ENCODE measurements at places on chromosomes 5 and 9. TPM values are rescaled to one million over a fixed set of nuclear protein-coding genes. Genes with fewer than 3 reads are reported as not detected.

- DNase-seq: peak; percentile 67
Measured at GRCh38 chr9:1748407-1748806, 266.7 kb upstream of the SMARCA2 start.

GRCh38 chr9:86064220-86064619 lies 35.1 kb downstream of the GOLM1 start:
- no peak for DNase-seq

GRCh38 chr9:27470291-27470856 lies 53.7 kb upstream of the IFNK start:
- no peak for DNase-seq

The DOLPP1 gene
- total RNA-seq: 7.5 TPM

DNA sequence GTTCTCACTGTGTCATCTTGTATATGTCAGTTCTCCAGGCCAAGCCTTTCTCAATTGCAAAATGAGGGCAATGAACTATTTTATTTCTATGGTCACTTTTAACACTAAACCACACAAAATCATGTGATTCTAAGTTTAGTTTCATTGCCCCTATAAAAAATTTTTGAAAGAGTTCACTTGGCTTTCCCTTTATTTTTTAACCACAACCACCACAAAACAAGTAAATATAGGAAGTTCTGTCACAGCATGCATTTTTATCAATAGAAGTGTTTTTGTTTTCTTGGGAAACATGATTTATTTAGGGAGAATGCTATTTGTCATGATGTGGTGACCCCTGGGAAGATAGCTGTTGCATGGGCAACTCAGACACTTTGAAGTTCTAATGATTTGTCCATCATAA lies 169.1 kb downstream of the CSNK1G3 start:
- DNase-seq: no peak

- peak; percentile 11 for DNase-seq
Measured at GRCh38 chr9:112629671-112630485, 88.0 kb downstream of the INIP start.

GRCh38 chr5:110086658-110087388 lies 397.1 kb downstream of the MAN2A1 start:
- peak; percentile 68 for DNase-seq

DNA sequence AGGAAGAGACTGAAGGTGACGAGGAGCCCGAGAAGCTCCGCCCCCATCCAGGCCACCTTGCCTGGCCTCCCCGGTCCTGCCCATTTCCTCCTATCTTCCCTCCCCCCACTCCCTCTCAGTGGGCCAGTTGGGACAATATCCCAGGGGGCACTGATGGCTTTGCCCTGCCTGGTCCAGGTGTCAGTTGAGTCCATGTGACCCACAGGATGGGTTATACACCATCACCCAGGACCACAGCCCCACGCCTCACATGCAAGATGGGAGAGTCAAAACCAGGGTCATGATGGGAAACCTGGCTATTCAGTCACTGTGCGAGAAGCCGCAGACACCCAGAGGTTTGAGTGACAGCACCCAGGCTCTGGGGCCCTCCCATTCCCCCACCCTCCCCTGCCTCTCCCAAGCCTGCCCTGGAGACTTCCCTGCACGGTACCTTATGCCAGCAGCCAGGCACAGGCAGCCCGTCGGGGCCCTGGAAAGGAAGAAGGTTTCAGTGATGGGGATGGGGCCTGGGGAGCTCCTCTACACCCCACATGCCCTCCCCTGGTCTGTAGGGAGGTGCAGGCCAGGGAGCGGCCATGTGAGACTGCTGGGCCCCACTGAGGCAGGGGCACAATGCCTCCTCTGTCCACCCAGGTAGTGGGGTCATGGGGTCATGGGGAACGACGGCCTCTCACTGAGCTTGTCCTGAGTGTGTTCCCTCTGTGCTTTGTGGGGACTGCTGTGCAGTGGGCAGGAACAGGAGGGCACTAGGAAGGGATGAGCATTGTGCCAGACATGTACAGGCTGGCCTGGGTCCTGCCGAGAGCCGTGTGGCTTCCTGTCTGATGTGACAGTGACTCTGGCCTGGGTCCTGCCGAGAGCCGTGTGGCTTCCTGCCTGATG lies 6.3 kb upstream of the PHYKPL start:
- no peak for DNase-seq

GRCh38 chr5:180589771-180590542 lies 1.3 kb downstream of the SCGB3A1 start:
- no peak for DNase-seq

DNA sequence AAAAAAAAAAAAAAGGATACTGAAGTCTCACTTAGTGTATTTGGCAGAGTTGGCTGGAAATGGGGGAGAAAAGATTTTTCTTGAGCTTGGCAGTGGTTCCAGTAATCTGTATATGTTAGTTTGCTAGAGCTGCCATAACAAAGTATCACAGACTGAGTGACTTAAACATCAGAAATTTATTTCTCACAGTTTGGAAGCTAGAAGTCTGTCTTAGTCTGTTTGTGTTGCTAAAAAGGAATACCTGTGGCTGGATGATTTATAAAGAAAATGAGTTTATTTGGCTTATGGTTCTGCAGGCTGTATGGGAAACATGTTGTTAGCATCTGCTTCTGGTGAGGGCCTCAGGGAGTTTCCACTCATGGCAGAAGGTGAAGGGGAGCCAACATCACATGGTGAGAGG lies 89.6 kb upstream of the CEP78 start:
- DNase-seq: no peak

DNA sequence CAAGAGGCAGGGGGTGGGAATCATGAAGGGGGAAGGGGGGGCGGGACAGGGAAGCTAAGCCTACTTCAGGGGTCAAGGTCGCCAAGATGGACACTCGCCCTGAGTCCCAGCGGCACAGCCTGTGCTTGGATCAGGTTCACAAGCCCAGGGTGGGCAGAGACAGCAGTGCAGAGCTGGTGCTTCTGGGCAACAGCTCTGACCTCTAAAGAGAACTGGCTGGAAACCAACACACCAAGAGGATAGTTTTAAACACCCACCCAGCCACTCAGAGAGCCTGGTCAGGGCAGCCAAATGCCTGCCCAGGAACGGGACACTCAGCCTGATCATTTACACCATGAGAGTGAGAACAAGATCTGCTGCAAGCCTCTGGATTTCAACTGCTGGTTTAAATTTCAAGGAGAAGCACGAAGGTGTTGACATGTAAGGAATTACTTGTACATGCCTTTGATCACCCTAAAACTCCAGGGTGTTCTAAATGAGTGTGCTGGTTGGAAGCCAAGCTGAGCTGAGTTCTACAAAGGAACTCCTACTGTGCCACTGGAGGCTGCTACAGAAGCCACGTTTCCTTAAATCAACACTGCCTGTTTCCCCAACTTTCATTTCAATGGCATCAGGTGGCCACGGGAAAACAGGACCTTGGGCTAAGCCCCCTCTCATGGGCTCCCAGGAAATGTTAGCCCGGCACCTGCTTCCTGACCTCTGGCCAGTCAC lies 91.5 kb downstream of the TTLL11 start:
- DNase-seq: peak; percentile 54

The SLC25A2 gene
- 0.22 TPM for total RNA-seq

DNA sequence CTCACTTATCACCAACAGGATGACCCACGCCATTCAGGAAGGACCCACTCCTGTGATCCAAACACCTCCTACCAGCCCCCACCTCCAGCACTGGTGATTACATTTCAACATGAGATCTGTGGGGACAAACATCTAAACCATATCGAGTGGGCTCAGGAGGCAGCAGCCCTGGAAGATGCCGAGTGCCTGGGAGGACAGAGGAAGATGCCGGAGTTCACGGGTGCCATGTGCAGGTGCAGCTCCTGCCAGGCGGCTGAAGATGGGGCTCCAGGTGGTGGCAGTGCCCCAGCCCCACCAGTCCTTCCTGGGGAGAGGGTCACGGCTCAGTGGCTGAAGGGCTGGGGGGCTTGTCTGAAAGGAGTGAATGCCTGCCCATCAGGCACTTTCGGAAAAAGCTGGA lies 6.1 kb upstream of the CEP72 start:
- no peak for DNase-seq

DNA sequence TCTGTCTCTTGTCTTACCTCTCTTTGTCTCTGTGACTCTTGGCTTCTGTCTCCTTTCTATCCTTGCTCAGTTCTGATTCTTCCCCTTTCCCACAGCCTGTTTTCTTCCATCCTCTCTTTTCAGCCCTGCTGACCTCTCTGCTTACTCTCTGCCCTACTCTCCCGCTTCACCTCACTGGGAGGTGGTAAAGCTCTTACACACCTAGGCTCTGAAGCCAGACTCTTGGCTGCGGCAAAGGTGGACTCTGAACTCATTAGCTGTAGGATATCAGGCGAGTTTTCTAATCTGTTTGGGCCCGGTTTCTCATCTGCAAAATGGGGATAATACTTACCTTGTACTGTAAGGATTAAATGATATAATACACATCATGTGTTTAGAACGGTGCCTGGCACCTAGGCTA lies 11.1 kb downstream of the PCDH1 start:
- no peak for DNase-seq

The C1QTNF2 gene
- 26.8 TPM for total RNA-seq

DNA sequence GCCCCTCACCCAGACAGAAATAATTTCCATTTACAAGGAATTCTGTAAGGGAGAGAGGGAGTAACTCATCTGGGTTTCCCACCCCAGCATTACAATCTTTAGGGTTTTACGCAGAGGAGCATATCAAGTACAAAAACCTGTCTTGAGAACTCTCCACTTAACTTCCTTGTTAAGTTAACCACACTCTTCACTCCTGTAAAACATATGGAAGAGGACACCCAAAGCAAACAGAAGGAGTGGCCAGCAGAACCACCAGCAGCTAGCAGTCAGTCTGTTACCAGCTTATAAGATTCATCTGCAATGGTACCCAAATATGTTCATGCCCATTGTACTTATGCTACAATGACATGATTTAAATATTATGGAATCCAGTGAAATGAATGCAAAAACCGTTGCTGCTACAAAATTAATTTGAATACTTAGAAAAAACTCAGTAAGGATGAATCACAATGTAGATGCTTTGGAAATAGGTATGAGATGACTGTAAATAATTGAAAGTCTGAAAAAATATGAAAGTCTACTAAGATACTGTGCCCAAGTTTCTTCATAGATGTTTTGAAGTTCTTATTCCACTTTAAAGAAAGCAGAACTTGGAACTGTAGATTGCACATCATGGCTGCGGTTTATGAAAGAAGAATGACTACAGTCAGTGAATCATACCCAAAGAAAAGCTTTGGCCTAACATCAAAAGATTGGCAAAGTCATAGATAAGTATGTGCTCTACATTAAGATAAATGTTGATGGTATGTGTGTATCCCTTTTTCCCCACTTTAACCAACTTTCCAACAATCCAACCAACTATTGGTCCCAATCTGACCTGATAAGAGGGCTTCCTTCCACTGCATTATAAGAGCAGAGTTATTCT lies 233.6 kb downstream of the ACTL7B start:
- DNase-seq: no peak

DNA sequence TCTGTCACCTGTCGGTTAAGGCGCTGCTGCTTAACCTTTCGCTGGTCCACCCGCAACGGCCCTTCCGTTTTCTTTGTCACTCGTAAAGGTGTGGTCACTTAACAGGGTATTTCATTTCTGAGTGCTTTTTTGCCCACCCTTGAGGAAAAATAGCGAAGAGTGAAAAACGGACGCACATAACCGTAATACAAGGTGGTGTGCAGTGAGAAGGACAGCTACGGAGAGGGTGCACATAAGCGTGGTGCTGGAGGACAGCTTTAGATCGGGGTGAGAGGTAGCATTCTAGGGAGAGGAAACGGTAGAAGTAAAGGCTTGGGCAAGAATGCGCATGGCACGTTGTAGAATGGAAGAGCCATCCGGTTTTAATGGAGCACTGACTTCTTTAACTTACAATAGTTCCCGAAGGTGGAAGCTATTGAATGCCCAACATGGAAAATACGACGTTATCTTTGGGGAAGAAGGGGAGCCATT lies 761 bp downstream of the CCT5 start:
- DNase-seq: peak; percentile 25

The VCAN gene
- 248 TPM for total RNA-seq

- DNase-seq: peak; percentile 91
Measured at GRCh38 chr9:71647094-71647591, 121.2 kb downstream of the CEMIP2 start.

The PTGER4 gene
- total RNA-seq: 7.6 TPM

The POLR3G gene
- 1.3 TPM for total RNA-seq

- peak; percentile 31 for DNase-seq
Measured at GRCh38 chr5:21701317-21701716, 1151.8 kb downstream of the CDH12 start.

DNA sequence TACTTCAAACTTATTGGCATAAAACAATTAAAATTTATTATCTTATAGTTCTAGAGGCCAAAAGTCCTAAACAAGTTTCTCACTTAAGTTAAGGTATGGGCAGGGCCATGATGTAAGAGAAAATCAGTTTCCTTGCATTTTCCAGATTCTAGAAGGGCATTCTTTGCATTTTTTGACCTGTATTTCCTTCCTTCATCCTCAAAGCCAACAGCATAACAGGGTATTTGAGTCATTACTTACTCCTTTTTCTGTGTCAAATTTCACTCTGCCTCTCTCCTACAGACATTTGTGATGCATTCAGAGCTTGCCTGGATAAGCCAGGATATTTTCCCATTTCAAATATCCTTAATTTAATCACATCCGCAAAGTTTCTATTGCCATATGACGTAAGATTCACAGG lies 1499.0 kb downstream of the EFNA5 start:
- no peak for DNase-seq

The FGD3 gene
- 2.8 TPM for total RNA-seq

The SLC46A2 gene
- total RNA-seq: 0.04 TPM

The ZNF622 gene
- total RNA-seq: 23.1 TPM

- DNase-seq: peak; percentile 50
Measured at GRCh38 chr5:39780347-39780746, 355.6 kb upstream of the DAB2 start.

DNA sequence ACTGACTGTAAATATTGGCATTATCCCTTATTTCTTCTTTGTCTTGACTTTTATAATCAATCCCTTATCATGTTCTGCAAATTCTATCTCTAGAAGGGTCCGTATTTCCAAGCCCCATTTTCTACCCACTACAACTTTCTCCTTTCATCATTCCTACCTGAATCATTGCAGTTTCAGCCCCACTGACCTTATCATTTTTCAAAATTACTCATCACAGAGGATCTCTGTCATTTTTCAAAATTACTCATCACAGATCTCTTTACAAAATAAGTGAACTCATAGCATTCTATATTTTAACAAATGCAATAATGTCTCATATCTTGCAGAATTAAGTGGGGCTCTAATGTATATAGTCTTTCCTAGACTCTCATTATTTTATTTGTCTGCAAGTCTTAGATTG lies 256.9 kb upstream of the COX7C start:
- DNase-seq: no peak

The TBC1D9B gene
- total RNA-seq: 20.1 TPM

The COL5A1 gene
- 330 TPM for total RNA-seq

The PCDHB5 gene
- total RNA-seq: 3.1 TPM

The ESM1 gene
- total RNA-seq: 2.8 TPM
